Lung microvascular endothelial cell (primary cell): ENCODE measurements at places on chromosomes 3 and 15. TPM values are rescaled to one million over a fixed set of nuclear protein-coding genes. Genes with fewer than 3 reads are reported as not detected.
A peak's percentile ranks its signal among the peaks of the same experiment; 100 is the strongest.

- no peak for DNase-seq
Measured at GRCh38 chr15:39250460-39251186, 330.3 kb upstream of the THBS1 start.

The DPH3 gene
- 17.9 and 29.8 TPM in 2 replicates for total RNA-seq

DNA sequence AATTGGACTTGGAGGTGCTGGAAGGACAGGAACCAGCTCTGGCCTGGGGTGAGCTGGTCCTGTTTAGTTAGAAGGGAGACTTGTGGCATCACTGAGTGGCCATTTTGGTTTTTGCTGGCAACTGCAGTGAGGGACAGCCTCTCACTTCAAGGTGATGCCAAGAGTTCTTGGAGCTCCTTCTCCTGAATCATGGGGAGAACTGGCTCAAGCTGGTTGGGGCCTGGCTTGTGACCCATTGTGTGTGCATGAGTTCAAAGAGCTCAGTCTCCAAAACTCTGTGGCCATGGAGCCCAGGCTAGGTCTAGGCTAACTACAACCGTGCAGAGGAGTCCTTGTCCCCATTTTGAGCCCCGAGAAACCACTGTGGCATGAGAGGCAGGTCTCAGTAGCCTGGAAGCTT is 60.1 kb upstream of the ZNF148 start:
- no peak for DNase-seq

- no peak for DNase-seq
Measured at GRCh38 chr15:101807345-101807945, 4.1 kb downstream of the OR4F6 start.

GRCh38 chr3:63867225-63867624 is 3.6 kb downstream of the ATXN7 start:
- no peak for DNase-seq

- no peak for DNase-seq
Measured at GRCh38 chr3:13420831-13421765, 976 bp upstream of the NUP210 start.

DNA sequence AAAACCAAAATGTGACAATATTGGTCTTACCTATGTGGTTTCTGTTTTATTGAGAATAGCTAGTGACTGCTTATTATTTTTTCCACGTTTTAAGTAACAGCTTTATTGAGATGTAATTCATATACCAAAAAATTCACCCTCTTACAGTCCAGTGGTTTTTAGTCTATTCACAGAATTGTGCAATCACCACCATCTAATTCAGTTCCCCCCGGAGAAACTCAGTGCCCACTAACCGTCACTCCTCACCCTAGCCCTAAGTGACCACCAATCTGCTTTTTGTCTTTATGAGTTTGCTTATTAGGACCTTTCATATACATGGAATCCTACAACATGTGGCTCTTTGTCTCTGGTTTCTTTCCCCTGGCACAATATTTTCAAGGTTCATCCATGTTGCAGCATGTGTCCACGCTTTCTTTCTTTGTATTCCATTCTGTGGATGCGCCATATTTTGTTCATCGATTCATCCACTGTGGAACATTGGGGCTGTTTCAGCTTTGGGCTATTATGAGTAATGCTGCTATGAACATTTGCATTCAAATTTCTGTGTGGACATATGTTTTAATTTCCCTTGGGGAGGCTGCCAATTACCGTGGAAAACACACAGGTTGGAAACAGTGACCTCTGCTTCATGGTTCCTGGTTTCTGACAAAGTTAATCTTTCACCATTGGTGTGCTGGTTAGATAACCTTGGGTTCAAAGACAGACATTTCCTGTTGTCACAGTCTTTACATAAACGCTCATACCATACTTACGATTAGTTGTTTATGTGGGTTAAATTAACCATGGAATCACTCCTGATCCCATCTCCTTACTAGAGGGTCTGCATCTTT is 3.2 kb upstream of the BCL2L10 start:
- DNase-seq = peak; percentile 97

The CACNA2D2 gene
- total RNA-seq = under 0.01 TPM in 1 of 2 replicates, not detected in the other

The ATP13A5 gene
- not detected in 2 replicates for total RNA-seq

DNA sequence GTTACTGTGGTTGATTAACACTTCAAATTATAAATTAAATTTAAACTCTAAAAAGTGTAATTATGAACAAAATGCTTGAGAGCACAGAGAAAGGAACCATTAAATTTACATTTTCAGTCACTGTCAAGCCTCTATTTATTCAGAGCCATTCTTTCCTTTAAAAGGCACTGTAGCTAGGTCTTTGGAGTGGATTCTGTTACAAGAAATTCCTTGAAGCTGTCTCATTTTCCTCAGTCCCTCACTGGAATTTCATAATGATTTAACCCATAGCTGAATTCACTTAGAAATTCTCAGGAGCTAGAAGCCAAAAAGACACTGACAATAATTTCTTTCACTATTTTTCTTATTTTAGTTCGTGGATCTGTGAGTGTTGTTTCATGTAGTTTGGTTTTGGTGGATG is 81.2 kb upstream of the TCF12 start:
- DNase-seq = no peak

- DNase-seq = no peak
Measured at GRCh38 chr3:148077965-148078364, 619.7 kb upstream of the AGTR1 start.

The RASL12 gene
- not detected in 2 replicates for total RNA-seq

- DNase-seq = no peak
Measured at GRCh38 chr15:91737151-91737818, 116.2 kb upstream of the SLCO3A1 start.

DNA sequence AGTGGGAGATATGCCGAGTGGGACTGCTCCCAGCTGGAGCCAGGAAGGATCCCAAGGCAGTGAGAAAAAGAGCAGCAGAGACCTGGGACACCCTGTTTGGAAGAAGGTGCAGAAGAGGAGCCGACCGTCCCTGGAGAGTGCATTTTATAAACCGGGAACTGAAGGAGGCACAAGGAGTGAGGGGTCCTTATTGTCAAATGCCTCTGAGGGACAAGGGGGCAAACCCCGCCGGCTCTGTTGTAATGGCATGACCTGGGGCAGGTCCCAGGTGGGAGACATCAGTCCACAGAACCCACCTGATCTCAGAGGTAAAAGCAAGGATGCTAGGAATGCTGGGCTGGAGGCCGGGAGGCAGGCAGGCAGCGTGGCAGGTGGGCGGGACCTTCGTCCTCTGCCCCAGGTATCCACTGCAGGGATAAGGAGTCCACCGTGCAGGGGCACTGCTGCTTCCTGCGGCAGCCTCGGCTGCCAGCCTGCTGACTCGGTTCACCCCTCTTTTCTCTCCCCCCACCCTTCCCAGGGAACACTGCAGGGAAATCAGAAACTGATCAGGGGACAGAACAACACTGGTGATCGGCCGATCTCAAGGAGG is 26.9 kb downstream of the ADAMTS17 start:
- DNase-seq = no peak

The MORC1 gene
- total RNA-seq = not detected in 2 replicates

DNA sequence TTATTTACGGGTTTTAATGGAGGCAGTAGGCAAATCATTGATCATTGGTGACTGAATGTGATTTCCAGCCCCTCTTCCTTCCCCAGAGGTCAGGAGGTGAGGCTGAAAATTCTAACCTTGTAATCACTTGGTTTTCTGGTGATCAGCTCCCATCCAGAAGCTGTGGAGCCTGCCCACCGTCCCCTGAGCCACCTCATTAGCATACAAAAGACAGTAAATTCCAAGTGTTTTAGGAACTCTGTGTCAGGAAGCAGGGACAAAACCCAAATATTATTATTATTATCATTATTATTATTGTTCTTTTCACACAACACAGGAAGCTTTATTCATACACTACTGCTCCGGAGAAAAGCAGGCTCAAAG is 18.2 kb downstream of the FOXB1 start:
- no peak for DNase-seq

- peak; percentile 57 for DNase-seq
Measured at GRCh38 chr3:119524931-119525662, 26.8 kb downstream of the TIMMDC1 start.

The MKRN2 gene
- total RNA-seq = 21.6 and 23.3 TPM in 2 replicates

- peak; percentile 57 for DNase-seq
Measured at GRCh38 chr3:102200126-102200525, 234.7 kb upstream of the ZPLD1 start.

- DNase-seq = no peak
Measured at GRCh38 chr15:47265686-47266085, 451.6 kb upstream of the SEMA6D start.

DNA sequence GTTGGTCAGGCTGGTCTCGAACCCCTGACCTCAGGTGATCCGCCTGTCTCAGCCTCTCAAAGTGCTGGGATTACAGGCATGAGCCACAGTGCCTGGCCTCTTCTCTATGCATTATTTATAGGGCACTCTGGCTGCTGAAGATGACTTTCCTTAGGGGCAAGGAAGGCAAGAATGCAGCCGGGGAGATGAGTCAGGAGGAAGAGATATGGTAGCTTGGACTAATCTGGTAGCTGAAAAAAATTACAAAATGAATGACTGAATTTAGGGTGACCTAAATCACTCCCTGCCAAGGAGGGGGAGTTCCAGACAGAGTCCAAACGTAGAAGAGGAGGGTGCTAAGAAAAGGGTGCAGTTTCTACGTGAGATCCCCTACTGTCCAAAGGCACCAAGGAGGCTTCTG is 14.2 kb downstream of the RHCG start:
- DNase-seq = no peak

- no peak for DNase-seq
Measured at GRCh38 chr3:46469680-46470357, 5.1 kb upstream of the LTF start.

- DNase-seq = peak; percentile 59
Measured at GRCh38 chr15:60179786-60180391, 175.8 kb downstream of the FOXB1 start.

- DNase-seq = no peak
Measured at GRCh38 chr15:25875566-25875965, 12.4 kb upstream of the ATP10A start.

The ARHGEF26 gene
- under 0.01 and 0.22 TPM in 2 replicates for total RNA-seq

- DNase-seq = no peak
Measured at GRCh38 chr3:127784865-127785710, 37.2 kb downstream of the MGLL start.

- no peak for DNase-seq
Measured at GRCh38 chr3:55755516-55756205, 268.6 kb upstream of the WNT5A start.

DNA sequence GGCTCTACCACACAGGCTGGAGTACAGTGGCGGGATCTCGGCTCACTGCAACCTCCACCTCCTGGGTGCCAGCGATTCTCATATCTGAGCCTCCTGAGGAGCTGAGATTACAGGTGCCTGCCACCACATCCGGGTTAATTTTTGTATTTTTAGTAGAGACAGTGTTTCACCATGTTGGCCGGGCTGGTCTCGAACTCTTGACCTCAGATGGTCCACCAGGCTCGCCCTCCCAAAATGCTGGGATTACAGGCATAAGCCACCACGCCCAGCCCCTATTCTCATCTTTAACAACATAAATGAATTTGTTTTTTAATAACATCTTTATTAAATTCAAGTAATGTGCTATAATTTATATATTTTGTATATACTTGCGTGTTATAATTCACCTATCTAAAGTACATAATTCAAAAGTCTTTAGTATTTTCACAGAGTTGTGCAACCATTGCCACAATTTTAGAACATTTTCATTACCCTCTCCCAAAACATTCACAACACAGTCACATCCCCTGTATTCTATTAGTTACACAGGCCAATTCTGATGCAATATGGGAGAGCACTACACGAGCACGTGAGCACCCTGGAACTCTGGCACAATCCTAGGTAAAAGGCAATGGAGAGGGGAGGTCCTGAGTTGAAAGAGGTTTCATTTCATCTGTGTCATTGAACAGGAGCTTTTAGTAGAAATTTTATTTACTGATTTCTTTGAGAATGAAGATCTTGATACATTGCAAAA is 21.2 kb upstream of the MTMR14 start:
- DNase-seq = no peak

DNA sequence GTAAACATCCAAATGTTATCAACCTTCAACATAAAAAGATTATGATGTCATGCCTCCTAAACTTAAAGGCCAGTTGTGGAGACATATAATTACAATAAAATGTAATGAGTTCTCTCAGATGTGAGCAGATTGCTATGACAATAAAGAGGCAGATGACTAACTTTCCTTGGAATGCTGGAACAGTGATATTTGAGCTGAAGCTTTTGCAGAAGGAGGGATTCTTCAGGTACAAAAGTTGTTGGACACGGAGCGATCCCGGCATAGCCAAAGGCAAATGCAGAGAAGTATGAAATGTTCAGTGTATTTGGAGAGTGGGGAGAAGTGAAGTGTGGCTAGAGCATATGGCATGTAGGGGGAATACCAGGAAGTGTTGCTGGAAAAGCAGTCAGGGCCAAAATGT is 520.1 kb downstream of the FGF12 start:
- DNase-seq = no peak

The TUSC7 gene
- total RNA-seq = not detected in 2 replicates

- DNase-seq = no peak
Measured at GRCh38 chr3:112137781-112138180, 4.7 kb upstream of the GCSAM start.

DNA sequence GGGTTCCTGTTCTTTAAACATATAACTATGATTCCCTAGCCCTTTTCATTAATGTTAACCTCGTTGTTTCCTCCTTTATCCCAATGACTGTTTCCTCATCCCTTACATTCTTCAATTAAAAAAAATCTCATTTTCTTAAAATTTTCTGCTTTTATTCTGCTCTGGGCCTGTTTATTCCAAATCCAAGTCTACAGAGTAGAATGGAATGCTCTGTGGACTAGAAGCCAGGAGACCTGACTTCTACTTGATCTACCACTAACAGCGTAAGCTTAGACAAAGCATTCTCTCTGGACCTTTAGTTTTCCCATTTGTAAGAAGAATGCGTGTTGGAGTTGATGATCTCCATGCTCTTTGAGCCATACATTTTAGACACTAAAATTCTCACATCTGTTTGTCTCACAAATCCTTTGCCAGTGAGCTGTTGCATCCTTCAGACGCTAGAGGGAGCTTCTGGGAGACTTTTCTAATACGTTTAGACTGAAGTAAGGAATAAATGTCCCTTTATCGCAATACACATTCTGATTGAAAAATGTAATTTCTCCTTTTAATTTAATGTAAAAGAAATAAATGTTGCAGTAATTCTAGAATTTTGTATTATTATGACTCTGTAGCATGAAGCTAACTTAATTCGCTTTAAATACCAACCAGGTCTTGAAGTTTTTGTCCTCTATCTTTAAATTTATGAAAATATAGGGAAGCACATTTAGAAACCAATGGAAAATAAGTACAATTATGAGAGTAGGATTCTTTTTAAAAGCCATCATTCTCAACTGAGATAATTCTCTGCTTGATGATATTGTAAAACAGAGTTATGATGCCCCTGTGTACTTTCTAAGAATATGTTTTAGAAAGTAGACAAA is 21.7 kb upstream of the GMNC start:
- peak; percentile 65 for DNase-seq

- DNase-seq = peak; percentile 8
Measured at GRCh38 chr3:32280262-32280910, 41.9 kb downstream of the CMTM8 start.
